ENCODE measurements at places on chromosomes 2 and 18.

GRCh38 chr2:56531668-56532420 is 348.1 kb downstream of the CCDC85A start:
- DNase-seq, result no peak

DNA sequence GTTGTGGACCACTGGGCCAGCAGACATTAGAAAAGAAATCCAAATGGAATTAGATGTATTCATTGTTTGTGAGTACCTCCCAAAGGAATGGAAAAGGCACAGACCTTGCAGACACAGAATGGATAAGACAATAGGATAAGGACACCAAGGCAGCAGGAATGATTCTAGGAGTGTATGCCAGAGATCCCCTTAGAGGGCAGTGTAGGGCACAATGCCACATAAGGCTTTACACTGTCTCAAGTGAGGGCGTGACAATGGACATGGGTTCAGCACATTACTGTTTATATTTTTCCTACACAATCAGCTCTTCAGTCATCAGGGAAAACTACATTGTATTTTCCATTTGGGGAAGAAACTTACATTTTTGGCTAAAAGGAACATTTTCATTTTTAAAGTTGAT is 250.9 kb downstream of the PTH2R start:
- no peak for DNase-seq

- DNase-seq, result no peak
Observed at GRCh38 chr2:234626566-234627130, 129.8 kb upstream of the ARL4C start.

GRCh38 chr18:41893432-41893831 is 61.6 kb upstream of the PIK3C3 start:
- no peak for DNase-seq

GRCh38 chr18:48569915-48570264 is 31.1 kb downstream of the CTIF start:
- no peak for DNase-seq

DNA sequence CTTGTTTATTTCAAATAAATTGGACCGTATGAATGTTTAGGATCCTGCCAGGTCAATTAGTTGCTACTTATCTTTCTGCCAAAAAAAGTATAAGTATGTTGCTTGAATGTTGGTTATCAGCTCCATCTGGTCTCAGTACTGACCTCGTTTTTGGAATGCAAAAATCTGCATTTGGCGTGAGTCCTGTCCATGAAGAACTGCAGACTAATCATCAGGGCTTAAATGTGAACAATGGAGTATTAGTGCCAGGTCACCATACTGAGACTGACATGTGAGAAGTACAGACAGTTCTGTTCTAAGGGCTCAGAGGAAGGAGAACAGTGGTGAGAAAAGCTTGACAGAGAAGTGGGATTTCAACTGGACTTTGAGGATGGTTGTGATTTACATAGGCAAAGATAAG is 393.1 kb upstream of the SLC14A2 start:
- DNase-seq, result no peak

DNA sequence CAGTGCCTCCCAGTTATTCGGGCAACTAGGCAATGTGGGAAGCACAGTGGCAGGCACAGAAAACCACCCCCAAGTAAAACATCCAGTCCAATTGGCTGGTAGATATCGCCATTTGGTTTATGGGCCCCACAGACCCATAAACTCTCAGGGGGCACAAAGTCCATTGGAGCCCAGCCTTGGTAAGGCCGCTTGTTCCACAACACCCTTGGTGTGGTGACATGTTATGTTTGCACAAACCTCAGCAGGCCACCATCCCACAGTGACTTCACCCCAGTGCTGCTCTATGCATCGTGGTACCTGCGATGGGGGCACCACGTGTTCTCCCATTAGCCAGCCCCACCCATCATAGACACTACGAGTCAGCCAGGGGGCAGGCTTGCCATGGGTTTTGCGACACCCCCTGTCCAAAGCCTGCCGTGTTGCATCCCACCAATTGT is 18.5 kb downstream of the PHOSPHO2 start:
- DNase-seq, result no peak

DNA sequence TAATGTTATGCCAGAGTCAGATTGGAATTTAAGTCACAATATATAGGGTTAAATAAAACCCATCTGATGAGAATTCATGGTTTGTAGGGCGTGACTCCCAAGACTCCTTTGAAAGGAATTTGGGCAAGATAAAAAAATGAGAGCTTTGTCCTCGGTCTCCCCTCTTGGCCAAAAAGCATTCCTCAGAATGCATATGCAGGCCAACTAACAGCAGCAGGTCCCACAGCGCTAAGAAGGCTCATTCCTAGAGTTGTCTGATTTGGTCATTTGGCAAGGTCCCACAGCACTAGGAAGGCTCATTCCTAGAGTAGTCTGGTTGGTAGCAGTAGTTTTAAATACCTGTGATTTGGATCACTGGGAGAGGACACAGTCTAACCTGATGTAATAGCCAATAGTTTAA is 106.3 kb upstream of the B3GNT2 start:
- DNase-seq, result no peak

GRCh38 chr2:178247250-178247649 is 52.9 kb downstream of the OSBPL6 start:
- no peak for DNase-seq

DNA sequence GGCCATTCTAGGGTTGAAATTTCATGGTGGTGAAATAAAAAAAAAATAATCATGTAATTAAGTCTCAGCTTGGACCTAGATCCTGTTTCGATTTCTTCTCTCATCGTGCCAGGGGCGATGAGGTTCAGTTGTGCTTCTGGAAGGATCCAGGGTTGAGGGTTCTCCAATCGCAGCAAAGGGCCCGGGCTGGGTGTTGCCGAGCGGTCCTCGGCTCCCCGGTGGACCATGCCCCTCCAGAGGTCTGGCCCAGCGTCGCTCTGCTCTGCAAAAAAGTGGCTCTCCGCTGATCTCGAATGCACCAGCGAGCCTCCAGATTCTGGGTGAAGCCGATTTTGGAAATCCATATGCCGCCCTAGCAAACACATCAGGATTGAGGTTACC is 39.0 kb downstream of the EN1 start:
- DNase-seq, result no peak

DNA sequence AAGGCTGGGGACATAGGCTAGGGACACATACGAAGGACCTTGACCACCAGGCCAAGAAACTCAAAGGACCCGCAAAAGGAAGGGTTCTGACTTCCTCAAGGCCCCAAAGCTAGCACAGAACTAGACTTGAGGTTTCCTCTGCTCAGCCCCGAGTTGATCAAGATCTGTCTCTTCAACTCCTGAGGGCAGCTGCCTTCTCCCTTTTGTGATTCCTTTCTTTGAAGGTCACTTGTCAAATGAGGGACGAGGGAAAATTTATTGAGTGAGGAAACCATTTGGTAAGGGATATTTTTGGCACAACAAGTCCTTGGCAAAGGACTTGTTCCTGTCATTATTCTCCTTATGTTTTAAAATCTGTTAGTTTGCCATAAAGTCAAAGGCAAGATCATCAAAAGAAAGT is 12.3 kb upstream of the ROCK2 start:
- no peak for DNase-seq

- DNase-seq, result no peak
Observed at GRCh38 chr18:54260396-54261072, 8.8 kb upstream of the POLI start.

- no peak for DNase-seq
Observed at GRCh38 chr2:2699121-2699505, 368.0 kb upstream of the MYT1L start.

GRCh38 chr2:227374158-227374557 is 4.9 kb downstream of the TM4SF20 start:
- DNase-seq, result no peak

- DNase-seq, result peak; percentile 14
Observed at GRCh38 chr2:232444409-232445148, 11.4 kb upstream of the ALPI start.

DNA sequence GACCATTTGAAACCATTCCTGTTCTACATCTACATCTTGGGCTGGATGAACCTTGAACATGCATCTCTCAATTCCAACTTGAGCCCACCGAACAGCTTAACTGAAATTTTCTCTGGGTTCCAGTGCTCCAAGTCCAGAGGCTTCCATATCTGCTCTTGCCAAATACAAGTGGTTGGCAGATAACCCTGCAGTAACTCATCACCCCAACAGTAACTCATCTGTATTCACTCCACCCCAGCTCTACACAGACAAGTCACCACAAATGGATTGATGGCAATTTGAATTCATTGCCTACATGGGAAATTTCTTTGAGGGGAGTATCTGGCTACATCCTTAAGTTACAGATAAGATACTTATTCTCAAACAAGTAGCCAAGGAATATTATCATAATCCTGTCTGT is 502.4 kb upstream of the TNP1 start:
- no peak for DNase-seq

DNA sequence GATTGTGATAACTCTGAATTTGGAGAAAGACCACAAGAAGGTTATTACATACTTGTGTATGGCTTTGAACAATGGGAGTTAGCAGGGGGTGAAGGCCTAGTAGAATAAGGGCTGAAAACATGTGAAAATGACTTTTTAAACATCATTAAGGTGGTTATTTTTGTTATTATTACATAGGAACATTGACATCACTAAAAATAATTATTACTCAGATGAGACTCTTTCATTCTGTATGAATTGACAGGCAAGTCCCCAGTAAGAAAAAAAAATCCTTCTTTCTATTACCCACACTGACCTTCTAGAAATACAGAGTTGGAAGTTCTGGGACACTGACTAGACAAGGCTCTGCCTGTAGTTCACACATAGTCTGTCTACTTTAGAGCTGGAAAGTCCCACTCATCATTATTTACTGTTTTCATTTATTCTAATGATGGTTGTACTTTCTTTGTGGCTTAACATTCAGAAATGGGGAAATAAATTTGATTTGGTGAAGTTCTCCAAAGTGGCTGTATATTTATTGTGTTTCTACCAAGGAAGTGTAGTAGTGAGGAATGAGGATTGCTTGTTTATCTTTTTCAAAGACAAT is 219.6 kb upstream of the EPAS1 start:
- DNase-seq, result no peak

DNA sequence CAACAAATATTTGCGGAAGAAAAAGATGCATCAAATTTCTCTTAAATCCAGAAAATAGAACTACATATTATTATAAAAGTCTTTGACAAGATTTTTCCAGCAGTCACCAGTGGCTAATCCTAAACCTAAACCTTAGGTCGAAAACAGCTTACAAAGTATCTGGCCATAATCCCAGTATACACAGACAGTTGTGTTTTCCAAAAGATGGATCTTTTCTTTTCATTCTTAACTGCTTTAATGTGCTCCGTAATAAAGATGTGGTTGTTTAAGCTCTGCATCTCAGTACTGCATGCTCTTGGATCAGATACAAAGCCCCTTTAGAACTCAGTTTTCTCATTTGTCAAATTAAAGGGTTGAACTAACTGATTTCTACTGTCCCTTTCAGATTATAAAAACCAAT is 247.8 kb downstream of the TXNL1 start:
- no peak for DNase-seq

GRCh38 chr2:225413786-225414185 is 14.3 kb downstream of the NYAP2 start:
- no peak for DNase-seq

DNA sequence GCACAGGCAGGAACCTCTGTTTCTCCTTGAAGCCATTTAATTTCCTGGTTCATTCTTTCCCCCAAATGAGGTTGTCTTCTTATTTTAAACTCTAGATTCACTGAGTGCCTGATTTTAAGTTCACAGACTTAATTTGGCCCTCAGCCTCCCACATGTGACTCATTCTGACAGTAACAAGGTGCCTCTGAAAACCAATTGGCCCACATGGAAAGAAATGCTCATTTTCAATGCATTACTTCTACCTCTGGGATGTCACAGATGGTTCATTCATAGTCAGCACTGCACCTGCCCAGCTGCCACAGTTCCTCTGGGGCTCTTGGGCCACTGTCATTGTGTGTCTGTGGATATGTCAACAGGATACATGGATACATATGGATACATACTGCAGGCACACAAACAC is 140.4 kb upstream of the CAPN13 start:
- no peak for DNase-seq

DNA sequence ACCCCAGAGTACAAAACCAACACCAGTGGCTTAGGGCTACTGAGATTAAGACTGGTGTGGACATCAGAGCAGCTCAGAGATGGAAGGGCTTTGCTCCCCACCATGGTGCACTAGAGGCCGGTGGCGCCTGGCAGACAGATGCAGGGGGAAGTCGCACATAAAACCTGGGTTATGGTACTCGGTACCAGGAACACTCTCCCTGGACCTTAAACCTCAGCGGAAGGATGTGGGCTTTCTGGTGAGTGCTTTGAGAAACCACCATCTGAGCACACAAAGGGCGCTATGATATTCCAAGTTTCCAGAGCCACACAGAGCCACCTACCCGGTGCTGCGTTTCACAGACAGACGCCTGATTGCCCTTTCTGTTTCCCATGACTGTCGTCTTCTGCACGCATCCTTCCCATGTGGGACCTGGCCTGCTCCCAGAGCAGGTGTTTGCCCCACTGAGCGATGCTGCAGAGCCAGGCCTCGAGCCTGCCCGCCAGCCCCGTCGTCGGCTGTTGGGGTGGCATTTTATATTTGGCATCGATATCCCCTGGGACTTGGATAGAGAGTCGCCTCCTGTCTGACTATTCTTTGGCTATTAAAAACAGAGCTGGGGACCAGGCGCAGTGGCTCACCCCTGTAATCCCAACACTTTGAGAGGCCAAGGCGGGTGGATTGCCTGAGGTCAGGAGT is 89.5 kb upstream of the ODC1 start:
- DNase-seq, result no peak

GRCh38 chr2:152582081-152582480 is 135.2 kb downstream of the PRPF40A start:
- no peak for DNase-seq

- DNase-seq, result no peak
Observed at GRCh38 chr2:43609290-43609918, 13.6 kb upstream of the THADA start.

- no peak for DNase-seq
Observed at GRCh38 chr2:202016579-202017227, 17.0 kb upstream of the FZD7 start.

- peak; percentile 14 for DNase-seq
Observed at GRCh38 chr2:240387669-240388358, 47.6 kb upstream of the GPC1 start.

DNA sequence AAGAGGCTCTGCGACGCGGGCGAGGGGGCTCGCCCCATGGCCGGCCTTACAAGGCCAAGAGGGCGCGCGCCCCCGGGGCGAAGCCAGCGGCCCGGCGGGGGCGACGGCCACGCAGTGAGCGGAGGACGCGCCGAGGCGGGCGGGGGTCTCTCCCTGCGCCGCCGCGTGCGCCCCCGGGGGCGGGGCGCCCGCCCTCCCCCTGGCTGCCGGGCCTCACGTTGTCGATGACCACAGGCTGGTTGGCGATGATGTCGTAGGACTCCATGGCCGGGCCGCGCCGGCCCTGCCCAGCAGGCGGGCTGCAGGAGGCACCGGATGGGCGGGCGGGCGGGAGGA is 250 bp downstream of the ACTR1B start:
- no peak for DNase-seq

- DNase-seq, result no peak
Observed at GRCh38 chr2:43131890-43132682, 94.3 kb downstream of the ZFP36L2 start.

GRCh38 chr2:47720559-47720958 is 62.4 kb upstream of the MSH6 start:
- no peak for DNase-seq

- DNase-seq, result no peak
Observed at GRCh38 chr2:64844087-64844486, 145.1 kb upstream of the SLC1A4 start.

GRCh38 chr2:163812926-163813520 is 77.2 kb upstream of the FIGN start:
- DNase-seq, result no peak

- no peak for DNase-seq
Observed at GRCh38 chr2:151410485-151410834, 758 bp downstream of the RIF1 start.
